H1 (cell line): ENCODE measurements at places on chromosomes 7 and 10. TPM values are rescaled to one million over a fixed set of nuclear protein-coding genes. Genes with fewer than 3 reads are reported as not detected.

The IL2RA gene
- total RNA-seq, result not detected in 2 replicates

The PTPRZ1 gene
- total RNA-seq, result 123 and 135 TPM in 2 replicates

GRCh38 chr7:99791667-99792369, 7.8 kb upstream of the CYP3A4 start:
- H3K27ac ChIP-seq, result no peak overlapping the region
- no peaks in the 10 kb centered on the region for H3K27me3 ChIP-seq
- no peak for DNase-seq
- H3K36me3 ChIP-seq, result no peaks in the 10 kb centered on the region
- H3K4me1 ChIP-seq, result no peaks in the 10 kb centered on the region
- H3K4me3 ChIP-seq, result no peak overlapping the region

DNA sequence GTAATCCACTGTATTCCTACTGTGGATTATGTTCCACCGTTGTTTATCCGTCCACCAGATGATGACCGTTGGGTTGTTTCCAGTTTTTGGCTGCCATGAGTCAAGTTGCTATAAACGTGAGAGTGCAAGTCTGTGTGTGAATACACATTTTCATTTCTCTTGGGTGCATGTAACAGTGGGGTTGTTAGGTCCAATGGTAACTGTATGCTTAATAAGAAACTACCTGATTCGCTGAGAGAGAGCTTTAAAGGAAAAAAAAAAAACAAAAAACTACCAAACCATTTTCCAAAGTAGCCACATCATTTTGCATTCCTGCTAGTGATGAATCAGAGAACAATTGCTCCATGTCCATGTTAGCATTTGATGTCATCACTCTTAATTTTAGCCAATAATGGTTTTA, 15.9 kb downstream of the UBN2 start:
- H3K4me1 ChIP-seq, result no peaks in the 10 kb centered on the region
- H3K27me3 ChIP-seq, result no peaks in the 10 kb centered on the region
- H3K36me3 ChIP-seq, result peaks cover 44% of the 10 kb centered on the region
- H3K4me3 ChIP-seq, result no peak overlapping the region
- H3K27ac ChIP-seq, result no peak overlapping the region
- DNase-seq, result no peak

- H3K27me3 ChIP-seq, result no peaks in the 10 kb centered on the region
- no peak overlapping the region for H3K4me3 ChIP-seq
- H3K27ac ChIP-seq, result no peak overlapping the region
Observed at GRCh38 chr10:30979956-30980355, 51.7 kb downstream of the ZNF438 start.
